ENCODE measurements at places on chromosomes 13 and 19. TPM values are rescaled to one million over a fixed set of nuclear protein-coding genes. Genes with fewer than 3 reads are reported as not detected.

DNA sequence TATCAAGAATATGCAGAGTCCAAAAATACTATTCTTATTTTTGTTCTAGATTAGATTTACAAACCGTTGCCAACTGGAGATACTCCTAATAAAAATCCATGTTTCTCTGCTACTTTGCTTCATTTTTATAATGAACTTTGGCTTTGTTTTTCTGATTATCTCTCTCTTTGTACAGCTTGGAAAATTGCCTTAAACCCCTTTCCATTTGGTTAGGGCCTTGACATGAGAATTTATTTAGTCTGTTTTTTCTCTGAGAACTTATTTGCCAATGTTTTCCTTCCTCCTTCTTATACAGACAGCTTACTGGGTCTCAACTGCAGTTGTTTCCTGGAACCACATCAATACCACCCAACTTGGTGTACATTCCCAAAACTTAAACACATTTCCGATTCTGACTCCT is 555.4 kb downstream of the SLITRK6 start:
- no peaks in the 10 kb centered on the region for H3K4me1 ChIP-seq
- no peak overlapping the region for H3K27ac ChIP-seq
- no peaks in the 10 kb centered on the region for H3K27me3 ChIP-seq
- H3K4me3 ChIP-seq, result no peak overlapping the region
- DNase-seq, result no peak

- no peaks in the 10 kb centered on the region for H3K36me3 ChIP-seq
- H3K4me3 ChIP-seq, result peak overlapping the region; percentile 70
- H3K4me1 ChIP-seq, result peaks cover 41% of the 10 kb centered on the region
- H3K27me3 ChIP-seq, result no peaks in the 10 kb centered on the region
Measured at GRCh38 chr19:17125062-17125727, 49.6 kb downstream of the MYO9B start.

GRCh38 chr19:16021796-16022195 is 54.5 kb upstream of the TPM4 start:
- no peaks in the 10 kb centered on the region for H3K27me3 ChIP-seq
- DNase-seq, result no peak
- H3K27ac ChIP-seq, result no peak overlapping the region
- no peak overlapping the region for H3K4me3 ChIP-seq
- H3K4me1 ChIP-seq, result no peaks in the 10 kb centered on the region

- no peaks in the 10 kb centered on the region for H3K4me1 ChIP-seq
- no peaks in the 10 kb centered on the region for H3K27me3 ChIP-seq
- no peaks in the 10 kb centered on the region for H3K36me3 ChIP-seq
- H3K4me3 ChIP-seq, result no peak overlapping the region
Measured at GRCh38 chr13:103289681-103290080, 223.5 kb upstream of the SLC10A2 start.

- no peaks in the 10 kb centered on the region for H3K27me3 ChIP-seq
- H3K4me3 ChIP-seq, result no peak overlapping the region
- no peaks in the 10 kb centered on the region for H3K36me3 ChIP-seq
- DNase-seq, result peak; percentile 24
Measured at GRCh38 chr13:22082437-22083100, 411.7 kb downstream of the FGF9 start.

GRCh38 chr13:92491839-92492238 is 734.8 kb upstream of the GPC6 start:
- no peaks in the 10 kb centered on the region for H3K27me3 ChIP-seq
- H3K36me3 ChIP-seq, result no peaks in the 10 kb centered on the region
- H3K4me1 ChIP-seq, result no peaks in the 10 kb centered on the region
- no peak overlapping the region for H3K27ac ChIP-seq
- H3K4me3 ChIP-seq, result no peak overlapping the region

- peaks cover 10% of the 10 kb centered on the region for H3K36me3 ChIP-seq
- H3K4me1 ChIP-seq, result no peaks in the 10 kb centered on the region
- no peaks in the 10 kb centered on the region for H3K27me3 ChIP-seq
- no peak overlapping the region for H3K27ac ChIP-seq
- DNase-seq, result no peak
- no peak overlapping the region for H3K4me3 ChIP-seq
Measured at GRCh38 chr19:40705950-40706619, 10.6 kb downstream of the COQ8B start.

- H3K36me3 ChIP-seq, result no peaks in the 10 kb centered on the region
- peak; percentile 42 for DNase-seq
- no peaks in the 10 kb centered on the region for H3K27me3 ChIP-seq
- no peak overlapping the region for H3K4me3 ChIP-seq
- H3K4me1 ChIP-seq, result peaks cover 26% of the 10 kb centered on the region
Measured at GRCh38 chr19:55418185-55418584, 10.6 kb upstream of the UBE2S start.

- H3K4me1 ChIP-seq, result no peaks in the 10 kb centered on the region
- no peak overlapping the region for H3K4me3 ChIP-seq
- no peaks in the 10 kb centered on the region for H3K36me3 ChIP-seq
Measured at GRCh38 chr19:29596885-29597525, 9.1 kb upstream of the POP4 start.

- no peaks in the 10 kb centered on the region for H3K27me3 ChIP-seq
- peaks cover 13% of the 10 kb centered on the region for H3K4me1 ChIP-seq
Measured at GRCh38 chr19:10135551-10136334, 16.0 kb upstream of the EIF3G start.

- no peaks in the 10 kb centered on the region for H3K4me1 ChIP-seq
- H3K4me3 ChIP-seq, result no peak overlapping the region
Measured at GRCh38 chr19:41646589-41647204, 19.8 kb upstream of the CEACAM4 start.

DNA sequence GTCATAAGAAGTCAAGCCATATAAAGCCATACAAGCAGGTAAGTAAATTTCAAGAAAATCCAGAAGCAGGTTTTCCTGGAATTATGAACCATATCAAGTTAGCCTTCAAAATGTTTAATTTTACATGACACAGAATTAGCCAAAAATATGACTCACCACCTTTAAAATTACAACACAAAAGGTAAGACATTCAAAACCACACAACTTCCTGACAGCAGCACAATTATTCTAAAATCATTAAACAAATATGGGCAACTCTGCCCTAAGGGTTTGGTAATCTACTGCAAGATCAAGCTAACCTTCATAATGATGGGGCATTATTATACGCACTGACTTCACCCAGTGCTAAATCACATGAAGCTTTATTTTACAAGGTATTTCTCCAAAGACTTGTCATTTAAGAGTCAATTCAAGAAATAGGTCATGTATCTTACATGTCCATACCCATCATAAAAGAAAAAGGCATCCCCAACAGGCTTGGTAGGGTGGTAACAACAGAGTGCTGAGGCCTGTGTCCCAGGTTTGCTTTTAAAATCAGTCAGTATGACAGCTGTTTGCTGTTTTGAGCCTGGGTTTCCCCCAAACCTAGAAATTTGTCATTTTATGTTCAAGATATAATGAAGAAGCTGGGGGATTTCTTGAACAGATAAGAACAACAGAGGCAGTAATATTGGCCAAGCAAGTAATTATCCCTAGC is 15.2 kb downstream of the RCBTB1 start:
- no peak for DNase-seq
- H3K36me3 ChIP-seq, result peaks cover 5% of the 10 kb centered on the region
- H3K4me1 ChIP-seq, result peaks cover 12% of the 10 kb centered on the region
- H3K27me3 ChIP-seq, result no peaks in the 10 kb centered on the region

GRCh38 chr13:101262306-101262705 is 154.0 kb downstream of the NALCN start:
- no peaks in the 10 kb centered on the region for H3K36me3 ChIP-seq
- no peak overlapping the region for H3K27ac ChIP-seq
- no peaks in the 10 kb centered on the region for H3K27me3 ChIP-seq
- H3K4me3 ChIP-seq, result no peak overlapping the region

DNA sequence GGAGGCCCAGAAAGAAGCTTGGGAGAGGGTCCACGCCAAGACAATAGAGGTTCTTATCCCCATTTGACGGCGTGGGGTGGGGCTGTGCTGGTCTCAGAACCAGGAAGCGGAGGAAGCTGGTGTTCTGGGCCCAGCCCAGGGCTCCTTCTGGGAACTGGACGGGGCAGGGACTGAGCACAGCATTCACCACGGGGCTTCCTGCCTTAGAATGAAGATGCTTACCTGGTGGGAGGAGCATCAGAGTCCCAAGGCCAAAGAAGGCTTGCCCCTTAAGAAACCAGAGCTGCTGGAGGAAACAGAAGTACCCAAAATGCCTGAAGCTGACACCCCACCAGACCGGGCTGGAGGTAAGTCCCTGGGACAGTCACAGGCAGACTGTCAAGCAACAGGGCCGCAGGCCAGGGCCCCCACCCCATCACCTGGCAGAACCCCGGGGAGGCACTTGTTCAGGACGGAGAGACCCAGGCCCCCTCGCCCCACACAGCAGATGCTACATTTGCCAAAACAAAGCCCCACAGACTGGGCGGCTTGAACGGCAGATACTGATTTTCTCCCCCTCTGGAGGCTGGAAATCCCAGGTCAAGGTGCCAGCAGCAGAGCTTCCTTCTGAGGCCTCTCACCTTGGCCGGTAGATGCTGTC is 17.8 kb upstream of the IGLON5 start:
- H3K27ac ChIP-seq, result no peak overlapping the region
- no peaks in the 10 kb centered on the region for H3K4me1 ChIP-seq
- no peaks in the 10 kb centered on the region for H3K27me3 ChIP-seq
- no peak for DNase-seq
- H3K4me3 ChIP-seq, result no peak overlapping the region

- H3K27ac ChIP-seq, result peak overlapping the region; percentile 85
- DNase-seq, result no peak
Measured at GRCh38 chr19:39479916-39480315, 722 bp upstream of the TIMM50 start.

DNA sequence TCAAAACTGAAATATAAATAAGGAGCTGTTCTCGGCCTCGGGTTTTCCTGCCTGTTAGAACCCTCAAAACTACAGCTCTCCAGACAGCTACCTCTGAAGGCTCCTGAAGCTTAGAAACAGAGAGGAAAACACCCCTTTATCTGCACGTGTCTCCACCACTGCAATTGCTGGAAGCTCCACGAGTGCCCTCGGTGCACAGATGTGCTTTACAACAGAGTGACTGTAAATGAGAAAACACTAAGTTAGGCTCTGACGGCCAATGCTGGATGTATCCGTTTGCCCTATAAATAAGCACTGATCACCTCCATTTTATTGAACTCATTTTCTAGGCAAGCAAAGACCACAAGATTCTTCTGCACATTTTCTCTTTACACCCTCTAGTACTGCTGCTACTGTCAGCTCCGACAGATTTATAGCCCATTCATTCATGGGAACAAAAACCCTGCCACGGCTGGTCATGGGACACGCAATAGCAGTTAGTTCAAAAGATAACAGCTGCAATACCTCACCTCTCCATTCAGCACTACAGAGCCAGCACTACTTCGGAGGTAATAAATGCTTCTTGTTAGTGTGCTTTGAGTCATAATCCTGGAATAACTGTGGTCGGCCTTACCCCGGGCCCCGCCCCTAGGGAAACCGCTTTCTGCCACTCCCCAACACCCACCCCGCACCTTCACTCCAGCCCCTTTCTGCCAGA is 241.1 kb upstream of the ZNF507 start:
- no peak overlapping the region for H3K4me3 ChIP-seq
- H3K27ac ChIP-seq, result no peak overlapping the region
- no peak for DNase-seq
- H3K4me1 ChIP-seq, result no peaks in the 10 kb centered on the region

DNA sequence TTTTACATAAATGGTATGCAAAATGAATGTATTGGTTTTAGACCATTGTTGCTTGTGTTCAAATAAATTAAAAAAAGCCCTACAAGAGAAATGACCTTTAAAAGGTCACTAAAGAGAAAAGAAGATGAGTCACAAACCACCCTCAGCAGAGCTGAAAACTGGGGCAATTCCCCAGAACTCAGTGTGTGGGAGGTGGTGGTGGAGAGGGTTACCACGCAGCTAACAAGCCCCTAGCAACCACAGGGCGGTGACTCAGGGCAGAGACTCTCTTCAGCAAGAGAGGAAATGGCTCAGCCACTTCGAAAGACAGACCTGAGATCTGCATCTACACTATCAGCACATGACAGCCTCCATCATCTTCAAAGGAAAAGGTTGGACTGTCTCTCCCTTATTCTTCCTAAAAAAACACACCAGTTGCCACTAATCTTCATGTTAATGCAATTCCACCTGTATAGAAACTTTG is 29.4 kb upstream of the NDFIP2 start:
- H3K4me1 ChIP-seq, result peaks cover 34% of the 10 kb centered on the region
- DNase-seq, result peak; percentile 80
- H3K4me3 ChIP-seq, result no peak overlapping the region
- no peaks in the 10 kb centered on the region for H3K36me3 ChIP-seq
- H3K27me3 ChIP-seq, result no peaks in the 10 kb centered on the region
- H3K27ac ChIP-seq, result no peak overlapping the region

- peaks cover 12% of the 10 kb centered on the region for H3K36me3 ChIP-seq
- no peaks in the 10 kb centered on the region for H3K27me3 ChIP-seq
- no peak overlapping the region for H3K27ac ChIP-seq
- DNase-seq, result peak; percentile 64
Measured at GRCh38 chr19:19053508-19054314, 10.1 kb upstream of the SLC25A42 start.

GRCh38 chr13:21074546-21074945 is 13.2 kb upstream of the LATS2 start:
- no peak for DNase-seq
- H3K4me3 ChIP-seq, result no peak overlapping the region
- H3K4me1 ChIP-seq, result peaks cover 12% of the 10 kb centered on the region
- H3K27me3 ChIP-seq, result no peaks in the 10 kb centered on the region
- no peak overlapping the region for H3K27ac ChIP-seq

- H3K27ac ChIP-seq, result no peak overlapping the region
- H3K4me1 ChIP-seq, result no peaks in the 10 kb centered on the region
- H3K27me3 ChIP-seq, result no peaks in the 10 kb centered on the region
- no peak for DNase-seq
- no peaks in the 10 kb centered on the region for H3K36me3 ChIP-seq
Measured at GRCh38 chr19:30873003-30873402, 476.2 kb downstream of the TSHZ3 start.

DNA sequence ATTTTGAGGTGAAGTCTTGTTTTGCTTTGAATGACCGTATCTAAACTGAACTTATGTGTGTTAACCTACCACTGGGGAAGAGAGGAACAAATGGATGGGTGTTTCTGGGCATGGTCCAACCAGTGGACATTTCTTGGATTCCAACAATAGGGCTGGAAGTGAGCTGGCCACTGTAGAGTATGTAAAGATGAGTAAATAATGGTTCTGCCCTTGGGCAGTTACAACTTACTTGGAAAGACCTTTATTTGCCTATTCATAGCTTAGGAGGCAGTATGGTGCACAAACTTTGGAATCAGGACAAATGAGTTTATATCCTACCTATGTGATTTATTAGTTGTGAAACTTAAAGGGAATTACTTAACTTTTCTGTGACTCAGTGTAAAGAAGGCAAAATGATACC is 429.5 kb downstream of the HS6ST3 start:
- H3K36me3 ChIP-seq, result no peaks in the 10 kb centered on the region
- H3K4me1 ChIP-seq, result no peaks in the 10 kb centered on the region
- H3K27ac ChIP-seq, result no peak overlapping the region

GRCh38 chr19:15252398-15253018 is 20.3 kb upstream of the EPHX3 start:
- H3K4me3 ChIP-seq, result no peak overlapping the region
- no peak for DNase-seq
- H3K27ac ChIP-seq, result no peak overlapping the region
- H3K27me3 ChIP-seq, result no peaks in the 10 kb centered on the region

GRCh38 chr13:113884821-113885220 is 20.9 kb upstream of the GAS6 start:
- H3K4me1 ChIP-seq, result peaks cover 18% of the 10 kb centered on the region
- no peak for DNase-seq

GRCh38 chr13:31204592-31204991 is 4.8 kb downstream of the B3GLCT start:
- H3K27ac ChIP-seq, result no peak overlapping the region
- H3K36me3 ChIP-seq, result no peaks in the 10 kb centered on the region
- no peak overlapping the region for H3K4me3 ChIP-seq

Gene KLHL1
- total RNA-seq, result not detected

Gene TPTE2
- total RNA-seq, result not detected

Gene CEBPA
- total RNA-seq, result 1.1 TPM

Gene C1QTNF9B
- total RNA-seq, result not detected

Gene NFKBIB
- 107 TPM for total RNA-seq

Gene ZNF837
- total RNA-seq, result 2.3 TPM

Gene C19orf38
- 0.44 TPM for total RNA-seq

Gene TUBA3C
- total RNA-seq, result not detected

Gene TNFRSF19
- not detected for total RNA-seq

Gene CCDC169
- total RNA-seq, result not detected
